ENCODE measurements at places on chromosomes 12 and 14. TPM values are rescaled to one million over a fixed set of nuclear protein-coding genes. Genes with fewer than 3 reads are reported as not detected.

ACSM4 gene
- total RNA-seq, result not detected

GRCh38 chr12:91990525-91990924 is 155.1 kb downstream of the BTG1 start:
- H3K27ac ChIP-seq, result no peak overlapping the region
- H3K27me3 ChIP-seq, result no peaks in the 10 kb centered on the region
- DNase-seq, result no peak
- no peaks in the 10 kb centered on the region for H3K4me1 ChIP-seq

DNA sequence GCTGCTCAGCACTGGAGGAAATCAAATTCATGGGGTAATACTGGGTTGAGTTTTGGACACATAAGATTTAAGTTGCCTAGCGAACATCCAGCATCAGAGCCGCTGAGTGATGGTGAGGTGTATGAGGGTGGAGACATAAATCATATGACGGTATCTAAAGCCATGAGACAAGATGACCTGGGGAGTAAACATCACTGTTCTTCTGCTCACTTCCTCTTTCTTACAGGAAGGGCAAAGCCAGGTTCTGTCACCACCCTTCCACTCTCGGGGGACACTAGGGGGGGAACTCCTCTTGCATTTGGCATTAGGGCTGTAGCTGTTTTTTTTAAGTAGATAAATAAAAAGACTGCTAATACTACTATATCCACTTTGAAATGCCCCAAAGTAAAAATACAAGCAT is 24.0 kb downstream of the PRDM4 start:
- H3K27me3 ChIP-seq, result no peaks in the 10 kb centered on the region
- no peak overlapping the region for H3K4me3 ChIP-seq
- peaks cover 41% of the 10 kb centered on the region for H3K36me3 ChIP-seq
- H3K27ac ChIP-seq, result no peak overlapping the region

DNA sequence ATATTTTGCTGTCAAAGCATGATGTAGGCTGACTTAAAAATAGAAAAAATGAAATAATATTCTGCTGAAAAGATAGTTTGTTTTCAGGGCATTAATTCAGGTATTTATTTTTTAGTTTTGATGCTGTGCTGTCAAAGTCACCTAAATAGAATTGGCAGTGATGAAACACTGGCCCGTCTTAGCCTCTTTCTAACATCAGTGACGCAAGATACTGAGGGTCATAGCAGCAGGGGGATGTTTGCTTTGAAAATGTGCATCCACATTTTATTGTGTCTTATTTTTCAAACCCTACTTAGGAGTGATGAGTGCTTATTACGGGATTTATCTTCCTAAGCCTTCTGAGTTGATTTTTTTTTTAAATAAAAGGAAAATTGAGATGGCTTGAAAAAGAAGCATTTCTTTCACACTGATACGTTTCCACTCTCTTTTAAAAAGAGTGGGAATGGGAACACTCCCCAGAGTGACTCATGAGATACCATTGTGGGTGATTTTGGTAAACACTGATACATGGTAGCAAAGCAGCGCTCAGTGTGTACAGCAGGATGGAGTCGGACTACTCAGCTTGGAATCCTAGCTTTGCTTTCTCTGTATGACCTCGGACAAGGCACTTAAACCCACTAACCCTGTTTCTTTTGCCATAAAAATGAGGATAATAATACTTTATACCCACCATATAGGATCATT is 290.8 kb downstream of the ERC1 start:
- H3K27ac ChIP-seq, result no peak overlapping the region
- peaks cover 4% of the 10 kb centered on the region for H3K4me1 ChIP-seq
- H3K4me3 ChIP-seq, result no peak overlapping the region
- no peaks in the 10 kb centered on the region for H3K36me3 ChIP-seq
- DNase-seq, result no peak

DNA sequence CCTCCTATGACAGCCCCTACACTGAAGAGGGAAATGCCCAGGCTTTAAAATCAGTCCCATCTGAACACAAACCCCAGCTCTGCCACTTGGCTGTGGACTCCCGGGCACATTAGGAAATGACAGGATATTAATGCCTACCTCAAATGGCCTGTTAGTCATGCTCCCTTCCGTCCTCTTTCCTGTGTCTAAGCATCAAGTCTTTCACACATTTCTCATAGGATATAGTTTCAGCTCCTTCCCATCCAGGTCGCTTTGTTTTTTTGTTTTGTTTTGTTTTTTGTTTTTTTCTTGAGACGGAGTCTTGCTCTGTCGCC is 16.1 kb downstream of the PLEK2 start:
- H3K36me3 ChIP-seq, result no peaks in the 10 kb centered on the region
- no peaks in the 10 kb centered on the region for H3K27me3 ChIP-seq
- H3K27ac ChIP-seq, result no peak overlapping the region
- no peak for DNase-seq
- H3K4me1 ChIP-seq, result no peaks in the 10 kb centered on the region

GRCh38 chr14:101395779-101396178 is 165.5 kb upstream of the DIO3 start:
- no peak overlapping the region for H3K4me3 ChIP-seq
- H3K27me3 ChIP-seq, result 0 out of 2 replicates have a peak, but pooled peaks cover 2% of the 10 kb centered on the region
- DNase-seq, result no peak

DNA sequence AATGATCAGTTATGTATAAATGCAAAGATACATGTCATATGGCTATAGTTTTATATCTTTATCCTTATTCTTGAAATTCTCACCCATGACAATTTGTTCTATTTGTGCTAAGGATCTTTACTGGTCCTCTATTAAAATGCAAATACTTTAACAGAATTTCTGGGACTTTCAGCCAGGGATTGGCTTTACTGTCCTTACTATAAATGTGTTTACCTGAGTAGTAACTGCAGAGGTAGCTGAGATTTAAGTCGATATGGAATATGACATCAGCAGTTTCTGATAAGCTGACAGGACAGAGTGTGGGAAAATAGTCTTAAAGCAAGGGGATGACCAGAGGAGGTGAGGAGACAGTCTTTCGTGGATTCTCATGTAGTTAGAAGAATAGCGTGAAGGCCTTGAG is 206.4 kb downstream of the DIO2 start:
- DNase-seq, result no peak
- H3K4me1 ChIP-seq, result no peaks in the 10 kb centered on the region
- no peaks in the 10 kb centered on the region for H3K36me3 ChIP-seq
- no peak overlapping the region for H3K27ac ChIP-seq
